NCI-H2081 treated with DMSO at 0.1 percent for 48 hours (cell line): ENCODE measurements at places on chromosomes 16 and 17.

GRCh38 chr17:83054518-83055125 is 24.8 kb upstream of the METRNL start:
- DNase-seq = no peak

GRCh38 chr16:82535262-82535661 is 91.5 kb upstream of the CDH13 start:
- no peak for DNase-seq

- no peak for DNase-seq
These were observed 1751.4 kb downstream of the TP53TG3F start for GRCh38 chr16:35210681-35211433.

DNA sequence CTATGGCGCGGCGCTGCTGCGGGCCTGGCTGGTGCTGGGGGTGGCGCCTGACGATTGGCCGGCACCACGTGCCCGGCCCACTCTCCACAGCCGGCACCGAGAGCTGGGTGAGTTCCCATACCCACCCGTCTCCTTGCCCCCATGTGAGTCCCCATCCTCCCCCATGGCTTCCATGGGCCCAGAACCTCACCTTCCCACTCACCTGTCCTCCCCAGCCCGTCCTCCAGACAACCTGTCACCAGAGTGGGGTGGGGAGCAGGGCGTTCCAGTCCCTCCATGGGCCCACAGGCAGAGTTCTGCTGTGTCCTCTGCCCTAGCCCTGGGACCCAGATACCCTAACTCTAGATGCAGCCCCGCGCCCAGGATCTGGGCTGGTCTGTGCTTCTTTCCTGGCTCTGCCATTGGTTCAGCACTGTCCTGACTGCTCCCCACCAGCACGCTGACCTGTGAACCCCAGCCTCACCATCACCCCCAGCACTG is 5.5 kb downstream of the ARMC5 start:
- no peak for DNase-seq

DNA sequence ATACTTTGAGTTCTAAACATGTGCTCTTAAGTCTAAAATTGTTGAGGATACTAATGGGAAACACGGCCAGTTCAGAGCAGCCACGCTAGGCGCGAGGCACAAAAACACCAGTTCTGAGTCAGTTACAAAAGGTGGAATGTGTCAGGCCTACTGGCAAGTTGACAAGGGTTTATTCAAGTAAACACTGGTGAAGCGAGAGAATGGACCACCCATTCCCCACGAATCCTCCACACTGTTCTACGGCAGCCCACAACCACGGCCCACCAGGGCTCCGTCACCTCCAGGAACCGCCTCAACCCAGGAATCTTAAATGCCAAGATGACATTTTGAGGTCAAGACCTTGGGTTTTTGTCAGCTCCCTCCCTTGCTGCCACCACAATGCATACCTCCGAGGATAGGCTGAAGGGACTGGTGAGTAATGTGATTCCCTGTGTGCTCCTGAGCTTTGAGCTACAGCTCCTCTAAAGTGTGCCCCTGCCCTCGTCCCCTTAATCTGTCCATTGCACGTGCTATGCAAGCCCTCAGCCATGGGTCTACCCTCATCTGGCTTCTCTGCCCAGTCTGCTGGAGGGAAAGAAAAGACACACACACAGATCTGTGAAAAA is 28.5 kb upstream of the TRAP1 start:
- DNase-seq = no peak

GRCh38 chr16:58177353-58177710 is 20.6 kb downstream of the CSNK2A2 start:
- no peak for DNase-seq

GRCh38 chr17:68961214-68961882 is 6.2 kb upstream of the ABCA8 start:
- no peak for DNase-seq

DNA sequence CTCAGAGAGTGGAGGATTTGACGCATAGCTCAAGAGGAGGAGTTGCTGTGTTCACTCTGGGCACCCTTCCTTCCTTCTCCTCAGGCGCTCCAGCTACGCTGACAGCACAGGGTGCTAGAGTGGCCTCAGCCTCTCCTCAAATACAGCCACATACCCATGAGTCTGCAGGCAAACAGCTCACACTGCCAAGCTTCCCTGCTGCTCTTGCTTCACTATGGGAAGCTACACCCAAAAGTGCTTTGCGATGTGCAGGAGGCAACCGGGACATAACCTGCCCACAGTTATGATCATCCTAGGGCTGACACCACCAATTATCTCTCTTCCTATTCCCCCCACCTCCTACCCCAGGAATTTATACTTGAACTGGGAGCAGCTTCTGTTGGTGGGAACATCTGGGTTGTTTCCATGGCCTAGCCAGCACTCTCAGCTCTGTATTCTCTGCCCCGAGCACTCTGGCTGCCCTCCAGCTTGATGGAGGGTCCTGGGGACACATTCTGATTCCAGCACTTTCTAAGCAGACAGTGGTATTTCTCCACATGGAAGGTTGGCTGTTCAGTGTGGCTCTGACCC is 40.3 kb upstream of the SREBF1 start:
- no peak for DNase-seq

GRCh38 chr17:7403977-7404736 is at the start of gene TMEM256:
TSS of gene TMEM256 (minus strand) at chr17:7404097. CDS start at chr17:7404084, 13 bp downstream.
- DNase-seq = peak; percentile 91

- no peak for DNase-seq
These were observed 57.5 kb upstream of the DOC2B start for GRCh38 chr17:238964-239259.

DNA sequence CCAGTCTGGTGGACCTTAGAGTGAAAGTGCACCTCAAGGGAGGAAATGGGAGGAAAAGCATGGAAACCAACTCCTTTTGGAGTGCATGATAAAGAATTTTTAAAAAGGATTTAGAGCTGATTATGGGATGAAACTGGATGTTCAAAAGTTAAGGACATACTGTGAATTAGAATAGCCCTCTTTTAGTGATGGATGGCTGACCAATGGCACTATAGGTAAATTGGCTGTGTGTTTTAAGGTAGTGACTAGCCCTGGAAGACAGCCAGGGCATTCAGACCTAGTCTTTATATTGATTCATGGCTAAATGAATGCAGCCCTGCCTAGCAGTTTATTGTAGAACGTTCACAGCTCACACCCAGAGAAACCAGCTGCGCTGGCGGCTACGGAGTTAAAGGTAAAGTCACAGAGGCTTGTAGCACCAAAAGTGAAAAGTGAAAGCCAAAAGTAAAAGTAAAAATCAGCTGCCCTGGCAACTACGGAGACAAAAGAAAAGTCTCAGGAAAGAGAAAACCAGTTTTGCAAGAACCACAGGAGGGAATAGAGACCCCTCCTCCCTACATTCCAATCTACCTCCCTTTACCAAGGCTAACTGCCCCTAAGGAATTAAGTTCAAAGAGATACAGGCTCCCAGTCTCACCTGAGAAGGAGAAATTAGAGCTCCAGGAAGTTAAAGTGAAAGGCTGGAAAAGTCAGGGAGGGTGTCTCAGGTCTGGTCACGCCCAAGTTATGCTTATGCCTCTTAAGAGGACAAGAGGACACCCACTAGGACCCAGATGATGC is 21.8 kb downstream of the ACSM1 start:
- no peak for DNase-seq

DNA sequence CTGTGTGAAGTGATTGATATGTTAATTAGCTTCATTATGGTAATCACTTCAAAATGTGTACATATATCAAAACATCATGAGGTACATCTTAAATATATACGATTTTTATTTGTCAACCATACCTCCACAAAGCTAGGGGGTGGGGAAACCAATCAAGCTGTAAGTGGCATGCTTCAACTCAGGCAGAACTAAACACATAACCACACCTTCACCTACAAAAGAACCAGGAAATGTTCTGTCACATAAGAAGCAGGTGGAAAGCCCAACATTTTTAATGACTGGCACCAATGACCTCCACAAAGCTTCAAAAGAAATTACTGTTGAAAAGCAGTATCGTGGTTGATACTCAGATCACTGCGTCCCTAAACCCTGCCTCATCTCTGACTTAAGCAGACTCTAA is 867.7 kb upstream of the EEF2KMT start:
- no peak for DNase-seq
